ENCODE measurements at places on chromosomes 16 and 17.

- no peak for DNase-seq
Measured at GRCh38 chr16:35186045-35186759, 1726.8 kb downstream of the TP53TG3F start.

DNA sequence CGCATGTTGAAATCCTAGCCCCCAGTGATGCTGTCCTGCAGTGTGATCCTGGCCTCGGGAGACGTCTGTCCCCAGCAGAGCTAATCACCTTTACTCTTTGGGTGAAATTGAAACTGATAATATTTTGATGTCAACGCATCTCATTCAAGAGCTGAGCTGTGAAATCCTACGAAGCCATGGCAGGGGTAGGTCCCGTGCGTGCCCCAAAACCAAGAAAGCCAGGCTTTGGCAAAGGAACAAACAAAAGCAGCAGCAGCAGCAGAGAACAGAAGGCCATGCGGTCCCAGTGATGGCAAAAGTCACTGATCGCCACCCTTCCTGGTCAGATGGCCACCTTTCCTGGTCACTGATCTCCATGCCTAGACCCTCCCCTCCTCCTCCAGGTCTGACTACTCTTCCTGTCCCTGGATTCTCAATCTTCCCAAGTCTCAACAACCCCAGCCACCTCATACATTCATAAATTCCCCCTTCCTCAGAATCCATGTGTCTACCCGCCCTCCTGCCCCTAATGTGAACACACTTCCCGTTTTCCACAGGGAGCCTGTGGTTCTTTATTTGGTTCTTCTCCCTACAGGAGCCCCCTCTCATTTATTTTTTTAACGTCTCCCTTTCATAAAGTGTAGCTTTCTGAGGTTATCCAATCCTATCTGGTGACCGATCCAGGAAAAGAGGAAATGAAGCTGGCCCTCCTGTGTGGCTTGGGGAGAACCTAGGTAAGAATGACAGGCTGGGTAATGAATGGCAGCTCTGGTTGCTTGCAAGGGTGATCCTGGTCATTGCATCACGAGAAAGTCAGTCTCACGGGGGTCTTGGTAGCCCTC is 50.3 kb downstream of the CPPED1 start:
- DNase-seq = no peak

DNA sequence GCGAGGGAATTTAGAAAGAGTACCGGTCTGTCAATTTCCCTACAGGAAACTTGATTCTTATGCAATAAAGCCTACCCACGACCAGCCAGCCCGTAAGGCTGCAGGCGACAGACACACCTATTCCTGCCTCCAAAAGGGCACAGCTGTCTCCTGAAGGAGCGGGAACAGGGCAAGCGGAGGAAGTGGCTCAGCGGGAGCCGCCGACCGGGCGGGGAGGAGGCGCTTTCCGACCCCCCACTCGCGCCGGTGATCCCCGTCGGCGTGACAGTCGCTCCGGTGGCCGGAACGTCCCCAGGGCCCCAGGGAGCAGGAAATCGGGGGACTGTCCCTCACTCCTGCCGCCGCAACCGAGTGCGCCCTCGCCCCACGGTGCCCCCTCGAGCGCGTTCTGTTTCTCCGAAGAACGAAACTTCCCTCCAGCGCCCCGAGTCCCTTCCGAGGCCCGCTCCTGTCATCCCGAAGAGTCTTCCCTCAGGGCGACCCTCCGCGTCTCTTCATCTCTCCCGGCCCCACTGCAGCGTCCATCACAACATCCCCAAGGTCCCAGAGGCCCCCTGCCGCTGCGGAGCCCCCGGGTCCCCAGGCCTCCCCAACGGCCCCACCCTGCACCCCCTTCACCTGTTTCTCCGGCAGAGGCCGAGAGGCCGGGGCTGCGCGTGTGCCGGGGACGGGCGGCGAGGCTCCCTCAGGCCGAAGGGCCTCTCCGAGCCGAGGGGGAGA is 421 bp downstream of the STAT3 start:
- peak; percentile 38 for DNase-seq

GRCh38 chr17:45073414-45074070 is 12.4 kb downstream of the NMT1 start:
- no peak for DNase-seq

GRCh38 chr17:74268558-74268957 is 5.5 kb upstream of the DNAI2 start:
- no peak for DNase-seq

GRCh38 chr17:2044263-2044894 is 2.6 kb downstream of the OVCA2 start:
- no peak for DNase-seq

GRCh38 chr16:65062736-65063583 is 58.9 kb downstream of the CDH11 start:
- DNase-seq = no peak
